GM12891 (cell line): ENCODE measurements at places on chromosomes 3 and 15.

DNA sequence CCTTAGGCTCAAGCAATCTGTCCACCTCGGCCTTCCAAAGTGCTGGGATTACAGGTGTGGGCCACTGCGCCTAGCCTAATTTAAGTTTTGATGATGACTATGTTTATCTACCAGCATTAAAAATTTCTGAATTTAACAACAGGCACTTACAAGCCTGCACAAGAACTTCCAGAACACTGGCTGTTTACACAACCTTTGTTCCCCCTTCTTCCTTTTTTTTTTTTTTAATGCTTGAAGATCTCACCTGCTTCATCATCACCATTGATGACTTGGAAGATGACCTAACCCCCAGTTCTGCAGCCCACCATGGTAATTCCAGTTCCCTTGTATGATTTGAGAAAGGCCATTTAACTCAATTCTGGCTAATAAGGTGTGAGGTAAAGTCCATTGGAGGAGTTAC lies 70.4 kb downstream of the GJD2 start:
- DNase-seq, result no peak

DNA sequence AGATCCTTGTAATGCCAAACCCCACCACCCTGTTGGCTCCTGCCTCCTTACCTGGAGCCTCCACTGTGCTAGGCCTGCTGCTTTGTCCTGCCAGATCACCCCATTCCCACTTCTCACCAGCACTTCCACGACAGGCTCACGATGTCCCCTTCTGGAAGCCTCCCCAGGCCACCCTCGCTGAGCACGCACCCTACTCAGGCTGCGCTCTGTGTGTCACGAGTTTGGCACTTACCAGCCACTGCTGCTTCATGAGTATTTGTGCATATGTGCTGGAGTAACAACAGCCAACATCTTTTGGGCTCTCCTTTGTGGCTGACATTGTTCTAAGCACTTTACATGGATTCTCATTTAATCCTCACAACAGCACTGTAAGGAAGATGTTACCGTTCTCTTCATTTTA lies 58.1 kb downstream of the PDIA5 start:
- no peak for DNase-seq

- DNase-seq, result no peak
Measured at GRCh38 chr3:88031642-88032077, 27.1 kb downstream of the CGGBP1 start.

GRCh38 chr15:31469786-31470525 lies 143.3 kb downstream of the KLF13 start:
- no peak for DNase-seq

DNA sequence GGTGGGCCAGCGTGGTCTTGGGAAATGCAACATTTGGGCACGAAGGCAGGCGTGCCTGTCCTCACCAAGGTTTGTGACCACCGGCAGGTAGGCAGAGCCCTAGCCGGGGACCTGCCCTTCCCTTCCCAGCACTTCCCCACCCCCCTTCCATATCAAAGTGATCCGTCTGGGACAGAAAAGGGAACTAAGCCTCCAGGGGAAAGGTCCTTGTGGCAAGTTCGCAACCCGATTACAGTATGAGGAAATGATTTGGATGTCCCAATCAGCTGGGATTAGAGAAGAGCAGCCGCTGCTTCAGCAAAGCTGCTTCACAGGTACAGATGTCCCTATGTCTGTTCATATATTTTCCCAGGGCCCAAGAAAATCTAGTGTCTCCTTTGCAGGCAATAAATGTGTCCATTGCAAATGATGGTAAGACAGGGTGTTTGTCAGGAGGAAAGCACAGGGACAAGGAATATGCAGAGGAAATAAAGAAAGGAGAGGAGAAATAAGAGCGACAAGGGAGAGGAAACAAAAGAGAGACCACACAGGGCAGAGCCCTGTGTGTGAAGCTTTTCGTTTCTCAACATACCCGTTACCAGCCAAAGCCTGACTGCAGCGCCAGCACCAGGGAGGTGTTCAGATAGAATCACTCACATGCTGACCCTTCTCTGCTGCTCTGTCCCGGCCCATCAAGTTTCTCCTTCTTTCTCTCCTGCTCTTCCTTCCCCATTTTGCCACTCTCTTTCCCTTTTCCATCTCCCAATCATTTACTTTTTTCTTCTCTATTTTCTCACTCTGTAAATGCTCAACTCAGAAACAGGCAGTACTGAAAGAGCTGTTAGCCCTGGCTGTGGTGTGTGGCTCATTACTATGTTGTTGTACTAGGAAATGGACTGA lies 17.4 kb upstream of the SECISBP2L start:
- no peak for DNase-seq

- no peak for DNase-seq
Measured at GRCh38 chr15:32091505-32092380, 61.4 kb downstream of the CHRNA7 start.

DNA sequence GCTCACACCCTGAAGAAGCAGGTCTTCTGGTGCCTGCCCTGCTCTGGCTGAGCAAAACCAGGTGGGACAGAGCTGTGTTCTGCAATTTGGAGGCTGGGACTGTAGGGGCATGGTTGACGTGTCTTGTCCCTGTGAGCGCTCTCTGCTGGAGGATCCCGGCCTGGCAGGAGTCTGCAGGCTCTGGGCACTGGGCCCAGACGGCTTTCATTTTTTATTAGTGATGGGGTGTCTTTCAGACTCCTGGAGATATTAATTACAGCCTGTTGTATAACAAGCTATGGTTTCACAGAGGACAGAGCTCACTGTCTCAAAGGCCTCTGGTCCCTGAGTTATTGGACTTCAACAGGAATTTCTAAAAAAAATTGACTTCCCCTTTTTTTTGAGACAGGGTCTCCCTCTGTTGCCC lies 29.5 kb upstream of the ZNF710 start:
- DNase-seq, result peak; percentile 43

- no peak for DNase-seq
Measured at GRCh38 chr3:30622790-30623189, 16.4 kb downstream of the TGFBR2 start.

GRCh38 chr3:184350618-184351017 lies 10.8 kb downstream of the CLCN2 start:
- no peak for DNase-seq

GRCh38 chr3:12463686-12464085 lies 20.6 kb upstream of the TSEN2 start:
- no peak for DNase-seq

- DNase-seq, result no peak
Measured at GRCh38 chr3:190180268-190180667, 59.6 kb upstream of the P3H2 start.

- no peak for DNase-seq
Measured at GRCh38 chr3:169448501-169448900, 215.0 kb downstream of the MECOM start.

DNA sequence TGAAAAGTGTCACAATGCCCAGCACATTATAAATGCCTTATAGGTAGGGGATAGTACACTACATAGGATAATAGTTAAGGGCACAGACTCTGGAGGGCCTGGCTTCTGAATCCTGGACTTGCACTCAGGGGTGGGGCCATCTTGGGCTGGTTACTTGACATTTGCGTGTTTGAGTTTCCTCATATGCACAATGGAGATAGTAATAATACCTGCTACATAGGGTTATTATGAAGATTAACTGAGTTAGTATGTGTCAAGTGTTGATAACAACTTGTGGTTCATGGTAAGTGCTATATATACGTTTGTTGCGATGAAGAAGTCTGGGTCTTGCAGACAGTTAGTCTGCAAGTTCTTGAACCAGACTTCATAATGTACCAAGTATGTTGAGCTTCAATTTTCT lies 37.0 kb downstream of the MITF start:
- no peak for DNase-seq

- no peak for DNase-seq
Measured at GRCh38 chr3:177375316-177375715, 178.0 kb upstream of the TBL1XR1 start.

DNA sequence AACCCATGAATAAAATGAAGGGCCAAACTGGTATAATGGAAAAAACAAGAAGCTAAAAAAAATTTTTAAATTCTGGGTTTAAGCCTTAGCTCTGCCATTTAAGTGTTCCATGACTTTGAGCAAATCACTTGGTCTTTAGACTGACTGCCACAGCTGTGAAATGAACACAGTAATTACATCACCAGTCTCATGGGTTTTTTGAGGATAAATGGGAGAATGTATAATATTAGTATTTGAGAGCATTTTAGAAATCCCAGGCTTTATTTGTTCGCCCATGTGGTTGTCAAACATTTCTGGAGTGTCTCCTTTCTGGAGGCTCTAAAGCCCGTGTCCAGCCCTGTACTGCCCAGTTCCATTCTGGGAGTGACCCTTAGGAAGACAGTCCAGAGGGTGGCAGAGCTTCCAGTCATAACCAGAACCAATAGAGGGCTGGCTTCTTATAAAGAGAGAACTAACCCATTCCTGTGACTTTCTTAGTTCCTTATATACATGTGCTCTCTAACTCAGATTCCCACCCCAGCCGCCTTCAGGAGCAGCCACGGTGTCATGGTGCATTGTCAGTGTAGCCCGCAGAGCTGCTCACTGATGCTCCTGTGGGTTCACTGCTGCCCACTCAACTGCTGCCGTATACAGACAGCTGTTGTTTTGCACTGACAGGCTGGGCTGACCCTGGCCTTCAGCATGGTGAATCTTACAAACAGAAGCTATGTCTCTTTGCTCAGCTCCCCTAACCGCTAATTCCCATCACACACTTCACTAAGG lies 44.7 kb downstream of the BOC start:
- DNase-seq, result no peak
